ENCODE measurements at places on chromosomes 2 and 18.

- DNase-seq = no peak
Observed at GRCh38 chr18:1653873-1654272, 749.2 kb downstream of the ADCYAP1 start.

DNA sequence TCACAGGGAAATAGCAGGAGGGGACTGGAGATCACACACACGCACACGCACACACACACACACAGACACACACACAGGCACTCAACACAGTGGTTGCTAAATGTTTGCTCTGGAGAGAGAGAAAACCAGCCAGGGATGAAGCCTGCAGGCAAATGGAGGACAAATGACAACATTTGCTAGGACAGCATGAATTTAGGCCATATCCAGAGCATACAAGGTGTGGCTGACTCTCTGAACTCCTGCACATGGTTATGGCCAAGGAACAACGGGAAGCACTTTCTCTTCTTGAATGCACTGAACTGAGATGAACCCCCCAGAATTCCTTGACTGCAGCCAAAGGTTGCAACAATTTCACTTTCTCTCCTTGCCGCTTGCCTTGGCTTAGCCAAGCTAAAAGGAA lies 230.0 kb upstream of the RASGRP3 start:
- DNase-seq = no peak

GRCh38 chr2:2324119-2324518 lies 7.0 kb downstream of the MYT1L start:
- DNase-seq = no peak

GRCh38 chr18:54165450-54165849 lies 59.0 kb downstream of the MBD2 start:
- DNase-seq = no peak

DNA sequence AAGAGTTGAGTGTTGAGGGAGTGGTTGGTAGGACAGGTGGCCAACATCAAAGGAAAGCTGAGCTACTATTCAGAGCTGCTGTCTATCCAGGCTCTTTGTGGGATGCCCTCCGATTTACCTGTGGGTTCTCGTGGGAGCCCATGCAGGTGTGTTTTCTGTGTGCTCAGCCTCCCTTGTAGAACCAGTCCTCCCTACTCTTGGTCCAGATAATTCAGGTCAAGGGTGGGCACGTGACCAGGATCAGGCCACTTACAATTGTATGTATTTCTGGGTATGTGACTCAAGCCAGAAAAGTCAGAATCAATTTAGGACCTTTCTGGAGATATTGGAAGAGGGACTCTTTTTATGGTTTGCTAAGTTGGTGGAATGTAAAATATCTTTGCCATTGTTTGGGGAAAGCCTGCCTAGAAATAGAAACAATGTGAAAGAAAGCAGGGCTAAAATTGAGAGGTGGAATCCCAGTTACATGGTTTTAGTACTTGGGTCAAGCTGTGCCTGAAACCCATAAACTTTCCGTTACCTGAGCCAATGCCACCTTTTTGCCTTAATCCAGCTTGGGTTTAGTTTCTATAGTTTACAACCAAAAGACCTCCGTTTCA lies 93.2 kb downstream of the PDCL3 start:
- DNase-seq = no peak

DNA sequence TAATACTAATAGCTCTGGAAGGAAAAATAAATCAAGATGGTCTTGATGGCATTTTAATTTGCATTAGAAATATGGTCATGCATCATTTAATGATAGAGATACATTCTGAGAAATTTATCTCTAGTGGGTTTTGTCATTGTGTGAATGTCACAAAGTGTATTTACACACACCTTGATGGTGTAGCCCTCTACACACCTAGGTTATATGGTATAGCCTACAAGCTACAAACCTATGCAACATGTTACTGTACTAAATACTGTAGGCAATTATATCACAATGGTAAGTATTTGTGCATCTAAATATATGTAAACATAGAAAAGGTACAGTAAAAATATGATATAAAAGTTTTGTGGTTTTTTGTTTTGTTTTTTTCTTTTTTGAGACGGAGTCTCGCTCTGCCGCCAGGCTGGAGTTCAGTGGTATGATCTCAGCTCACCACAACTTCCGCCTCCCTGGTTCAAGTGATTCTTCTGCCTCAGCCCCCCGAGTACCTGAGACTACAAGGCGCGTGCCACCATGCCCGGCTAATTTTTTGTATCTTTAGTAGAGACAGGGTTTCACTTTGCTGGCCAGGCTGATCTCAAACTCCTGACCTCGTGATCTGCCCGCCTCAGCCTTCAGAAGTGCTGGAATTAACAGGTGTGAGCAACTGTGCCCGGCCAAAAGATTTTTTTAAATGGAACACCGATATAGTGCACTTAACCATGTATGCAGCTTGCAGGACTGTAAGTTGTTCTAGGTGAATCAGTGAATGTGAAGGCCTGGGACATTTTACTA lies 83.7 kb upstream of the UBXN4 start:
- DNase-seq = no peak

- DNase-seq = no peak
Observed at GRCh38 chr2:40556293-40556692, 104.4 kb upstream of the SLC8A1 start.

GRCh38 chr2:236576953-236577352 lies 7.3 kb downstream of the ACKR3 start:
- no peak for DNase-seq

DNA sequence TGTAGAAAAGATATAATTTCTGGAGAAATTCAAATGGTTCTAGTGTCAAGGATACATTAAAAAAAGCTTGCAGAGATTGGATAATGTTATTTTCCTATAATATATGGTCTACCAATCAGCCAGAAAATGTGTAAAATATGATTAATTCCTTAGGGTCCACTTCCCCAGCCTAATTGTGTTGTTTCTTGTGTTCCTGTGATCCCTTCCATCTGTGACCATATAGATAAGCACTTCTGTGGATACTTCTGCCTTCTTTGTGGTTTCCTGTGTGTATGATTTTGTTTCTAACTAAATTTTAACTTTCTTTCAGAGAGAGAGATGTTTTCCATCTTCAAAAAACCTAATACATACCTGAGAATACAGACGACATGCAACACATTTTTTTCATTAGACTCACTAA lies 367.1 kb upstream of the PIK3C3 start:
- no peak for DNase-seq

GRCh38 chr2:9762941-9763340 lies 80.3 kb upstream of the TAF1B start:
- DNase-seq = no peak

- no peak for DNase-seq
Observed at GRCh38 chr2:124482551-124482950, 457.5 kb downstream of the CNTNAP5 start.

DNA sequence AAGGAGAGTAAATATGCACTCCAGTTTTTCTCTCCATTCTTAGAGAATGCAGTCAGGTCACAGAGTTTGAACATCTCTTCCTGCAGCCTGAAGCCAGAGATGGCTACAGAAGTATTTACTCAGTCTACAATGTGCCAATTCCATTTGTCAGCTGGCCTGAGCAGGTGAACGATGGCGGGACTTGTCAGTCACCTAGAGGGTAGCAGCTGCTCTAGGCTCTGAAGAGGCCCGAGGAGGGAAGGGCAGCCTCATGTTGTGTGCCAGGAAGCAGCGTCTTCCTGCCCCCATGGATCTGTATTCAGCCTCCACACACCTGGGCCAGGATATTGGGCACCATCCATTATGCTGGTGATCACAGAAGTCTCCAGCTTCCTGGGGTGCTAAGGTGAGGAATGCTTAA lies 316.7 kb upstream of the CHAC2 start:
- no peak for DNase-seq

DNA sequence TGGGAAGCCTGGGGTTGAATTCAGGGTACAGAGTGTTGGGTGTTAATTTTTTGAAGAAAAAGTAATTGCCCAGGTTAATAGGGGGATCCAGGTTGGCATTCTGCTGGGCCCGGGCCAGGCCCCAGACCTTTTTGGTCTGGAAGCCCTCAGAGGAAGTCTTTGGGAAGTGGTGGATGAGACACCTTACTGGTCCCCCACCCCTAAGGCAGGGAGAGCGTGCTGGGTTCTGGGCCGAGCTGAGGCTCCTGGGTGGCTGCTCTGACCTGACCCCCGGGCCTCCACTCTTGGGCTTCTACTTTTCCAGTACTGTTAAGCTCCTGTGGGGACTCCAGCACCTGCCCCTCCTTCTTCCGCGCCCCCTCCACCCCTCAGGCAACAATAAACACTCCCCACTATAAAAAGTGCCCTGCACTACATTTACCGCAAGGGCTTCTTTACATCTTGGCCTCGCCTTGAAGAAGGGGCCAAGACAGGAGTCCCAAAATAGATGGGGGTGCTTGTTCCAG lies 753 bp upstream of the HOXD3 start:
- DNase-seq = no peak

- DNase-seq = peak; percentile 65
Observed at GRCh38 chr2:23624378-23624777, 239.4 kb downstream of the KLHL29 start.

DNA sequence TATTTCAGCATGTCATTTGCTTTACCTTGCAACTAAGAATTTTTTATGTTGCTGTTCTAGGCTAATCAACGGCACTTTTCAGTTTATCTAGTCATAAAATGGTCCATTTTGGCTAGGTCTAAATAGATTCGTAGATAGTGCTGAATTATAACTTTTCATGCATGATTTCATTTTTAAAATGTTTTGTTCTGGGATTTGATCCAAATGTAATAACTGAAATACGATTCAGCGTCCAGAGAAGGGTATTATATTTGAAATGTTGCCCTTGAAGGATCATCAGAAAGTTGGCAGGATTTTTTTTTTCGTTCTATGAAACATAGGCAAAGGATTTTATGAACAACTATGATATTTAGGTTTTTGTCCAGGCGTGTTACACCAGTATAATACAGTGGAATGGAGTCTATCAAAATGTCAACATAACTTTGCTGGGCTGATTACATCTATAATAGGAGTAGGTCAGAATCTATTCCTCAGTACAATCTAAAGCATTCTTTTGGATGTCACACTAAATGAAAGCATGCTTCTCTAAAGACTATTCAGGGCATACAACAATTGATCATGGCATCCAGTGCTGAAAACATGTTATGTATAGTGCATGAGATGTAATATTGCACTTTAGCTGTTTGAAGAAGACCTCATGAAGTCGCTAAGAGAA lies 24.8 kb downstream of the TTC27 start:
- DNase-seq = no peak

GRCh38 chr2:209334188-209335017 lies 89.4 kb upstream of the MAP2 start:
- DNase-seq = peak; percentile 31

DNA sequence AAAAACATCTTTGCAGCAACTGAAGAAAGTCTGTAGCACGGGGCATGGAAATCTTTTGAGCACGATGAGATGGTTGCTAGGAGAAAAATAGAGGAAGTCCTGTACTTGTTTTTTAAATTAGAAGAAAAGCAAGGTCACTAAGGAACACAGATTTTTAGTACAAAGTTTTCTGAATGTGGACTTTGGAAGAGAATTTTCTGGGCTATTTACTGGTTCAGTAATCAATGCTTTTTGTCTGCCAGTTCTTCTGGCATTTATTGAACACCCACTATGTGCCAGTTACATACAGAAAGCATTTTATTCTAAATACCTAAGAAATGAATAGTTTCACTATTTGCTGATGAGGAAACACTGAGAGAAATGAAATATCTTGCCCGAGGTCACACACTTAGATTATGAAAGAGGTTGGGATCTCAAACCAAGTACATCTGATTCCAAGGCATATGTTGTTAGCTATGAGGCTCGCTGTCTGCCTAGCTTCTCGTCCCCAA lies 15.6 kb upstream of the MAP3K20 start:
- peak; percentile 56 for DNase-seq

DNA sequence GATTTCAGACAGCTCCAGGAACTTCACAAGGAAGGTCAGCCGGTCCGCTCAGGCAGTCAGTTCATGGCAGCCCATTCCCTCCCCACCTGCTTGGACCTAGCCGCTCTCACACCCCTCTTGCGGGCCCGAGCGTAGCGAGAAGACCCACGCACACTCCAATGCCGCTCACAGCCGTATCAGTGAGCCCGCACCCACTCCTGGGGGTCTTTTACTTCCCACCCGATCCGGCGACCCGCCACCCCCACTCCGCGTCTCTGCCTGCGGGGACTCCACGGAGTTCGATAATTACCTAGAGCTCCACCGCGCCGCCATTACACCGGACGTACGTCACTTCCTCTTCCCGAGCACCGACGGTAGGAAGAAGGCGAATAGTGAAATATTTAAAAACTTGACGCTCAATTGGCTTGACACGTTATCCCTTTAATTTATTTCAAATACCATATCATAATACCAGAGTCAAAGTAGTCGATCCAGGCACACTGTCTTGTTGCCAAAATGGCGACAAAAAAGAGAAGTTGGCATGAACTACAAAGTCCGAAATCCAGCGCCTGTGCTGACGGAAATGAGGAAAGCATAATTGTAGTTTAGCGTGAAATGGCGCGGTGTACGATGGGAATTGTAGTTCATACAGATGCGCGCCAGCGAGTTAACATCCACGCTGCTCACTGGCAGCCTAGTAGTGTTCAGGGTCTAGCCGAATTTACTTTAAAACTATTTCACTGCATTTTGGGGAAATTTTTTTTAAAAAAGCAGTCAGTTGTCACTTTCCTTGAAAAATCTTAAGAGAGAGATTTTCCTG lies at the start of gene CWC22:
Gene CWC22 (minus strand): TSS at position 517 of the 799 bp plus-strand sequence. CDS start 13,956 bp downstream, outside the sequence.
- peak; percentile 95 for DNase-seq

GRCh38 chr2:177759443-177759842 lies 313.1 kb downstream of the PDE11A start:
- DNase-seq = no peak

DNA sequence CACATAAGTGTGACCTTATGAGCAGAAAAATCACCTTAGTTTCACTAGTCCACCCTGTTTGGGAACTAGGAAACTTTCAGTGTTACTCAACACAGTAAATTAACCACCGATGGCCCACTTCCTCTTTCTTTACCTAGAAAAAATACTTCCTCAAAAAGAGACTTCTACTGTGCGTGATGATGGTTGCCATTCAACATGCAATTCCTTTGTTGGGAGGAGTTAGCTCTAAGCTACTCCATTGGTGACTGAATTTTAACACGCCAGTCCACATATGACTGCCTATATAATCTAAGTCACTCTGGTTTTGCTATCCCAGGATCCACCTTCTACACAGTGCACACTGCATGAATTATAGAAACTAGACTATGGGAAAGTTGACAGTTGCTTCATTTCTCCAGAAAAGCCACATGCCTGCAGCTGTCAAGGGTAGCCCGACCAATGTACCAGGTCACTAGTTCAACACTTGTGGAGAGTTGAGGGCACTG lies 47.8 kb upstream of the REG3G start:
- DNase-seq = peak; percentile 72

GRCh38 chr2:232400256-232401015 lies 6.2 kb upstream of the ALPG start:
- DNase-seq = no peak

GRCh38 chr2:218075975-218076811 lies 7.1 kb downstream of the RUFY4 start:
- DNase-seq = no peak

DNA sequence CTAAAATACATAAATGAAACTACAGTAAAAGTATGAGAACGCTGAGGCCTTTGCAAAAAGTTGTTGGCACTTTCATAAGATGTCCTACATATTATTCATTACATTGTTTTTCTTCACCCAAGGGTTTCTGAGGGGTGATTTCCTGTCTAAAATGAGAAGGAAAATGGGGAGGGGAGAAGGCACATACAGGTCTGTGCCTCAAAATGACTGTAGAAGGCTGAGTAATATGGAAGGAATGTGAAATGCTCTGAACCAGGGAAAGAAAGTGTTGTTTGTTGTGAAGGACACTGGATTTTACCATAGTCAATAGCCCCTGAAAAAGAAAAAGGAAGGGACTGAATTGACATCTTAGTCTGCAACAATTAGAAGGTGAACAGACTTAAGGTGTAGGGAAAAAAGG lies 99.5 kb upstream of the RNF152 start:
- no peak for DNase-seq

- DNase-seq = no peak
Observed at GRCh38 chr2:191250986-191251385, 5.8 kb downstream of the MYO1B start.
